Activated CD4-positive, alpha-beta T cell treated with anti-CD3 and anti-CD28 coated beads for 24 hours (primary cell): ENCODE measurements at places on chromosomes 12 and 14.

GRCh38 chr12:29692237-29692636, 91.5 kb downstream of the TMTC1 start:
- no peak for DNase-seq

DNA sequence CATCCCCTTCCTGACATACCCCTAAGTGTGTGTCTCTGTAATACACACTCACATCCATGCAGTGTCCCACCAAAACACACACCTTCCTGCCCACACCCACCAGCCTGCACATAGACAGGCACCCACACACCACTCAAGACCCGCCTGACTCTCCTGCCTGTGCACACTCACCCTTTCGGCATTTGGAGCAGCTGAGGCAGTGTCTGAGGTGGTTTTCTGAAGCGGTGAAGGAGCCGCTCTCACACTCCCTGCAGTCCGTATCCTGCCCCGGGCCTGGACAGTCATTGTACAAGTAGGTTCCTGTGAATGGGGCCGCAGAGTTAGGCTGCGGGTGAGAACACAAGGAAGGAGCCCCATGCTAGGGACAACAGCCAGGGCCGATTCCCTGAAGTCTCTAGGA, 8.3 kb downstream of the TNFRSF1A start:
- no peak for DNase-seq

DNA sequence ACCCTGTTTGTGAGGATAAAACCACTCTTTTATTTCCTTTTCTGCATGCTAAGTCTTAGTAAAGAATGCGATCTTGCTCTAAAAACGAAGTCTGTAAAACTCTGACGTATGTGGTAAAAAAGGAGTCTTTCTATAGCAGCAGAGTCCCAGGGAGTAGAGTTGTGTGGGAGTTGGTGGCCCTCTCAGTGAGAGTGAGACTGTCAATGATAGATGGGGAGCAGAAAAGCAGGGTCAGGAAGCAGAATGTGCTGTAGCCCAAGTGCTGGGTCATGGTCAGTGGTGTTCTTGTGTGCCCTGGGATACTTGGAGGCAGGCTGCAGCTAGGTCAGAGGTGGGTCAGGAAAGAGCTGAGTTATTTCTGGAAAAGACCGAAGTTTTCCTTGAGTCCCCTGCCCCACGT, 20.3 kb upstream of the GPR33 start:
- DNase-seq, result no peak

GRCh38 chr12:34287986-34288962, 266.0 kb downstream of the ALG10 start:
- DNase-seq, result no peak

DNA sequence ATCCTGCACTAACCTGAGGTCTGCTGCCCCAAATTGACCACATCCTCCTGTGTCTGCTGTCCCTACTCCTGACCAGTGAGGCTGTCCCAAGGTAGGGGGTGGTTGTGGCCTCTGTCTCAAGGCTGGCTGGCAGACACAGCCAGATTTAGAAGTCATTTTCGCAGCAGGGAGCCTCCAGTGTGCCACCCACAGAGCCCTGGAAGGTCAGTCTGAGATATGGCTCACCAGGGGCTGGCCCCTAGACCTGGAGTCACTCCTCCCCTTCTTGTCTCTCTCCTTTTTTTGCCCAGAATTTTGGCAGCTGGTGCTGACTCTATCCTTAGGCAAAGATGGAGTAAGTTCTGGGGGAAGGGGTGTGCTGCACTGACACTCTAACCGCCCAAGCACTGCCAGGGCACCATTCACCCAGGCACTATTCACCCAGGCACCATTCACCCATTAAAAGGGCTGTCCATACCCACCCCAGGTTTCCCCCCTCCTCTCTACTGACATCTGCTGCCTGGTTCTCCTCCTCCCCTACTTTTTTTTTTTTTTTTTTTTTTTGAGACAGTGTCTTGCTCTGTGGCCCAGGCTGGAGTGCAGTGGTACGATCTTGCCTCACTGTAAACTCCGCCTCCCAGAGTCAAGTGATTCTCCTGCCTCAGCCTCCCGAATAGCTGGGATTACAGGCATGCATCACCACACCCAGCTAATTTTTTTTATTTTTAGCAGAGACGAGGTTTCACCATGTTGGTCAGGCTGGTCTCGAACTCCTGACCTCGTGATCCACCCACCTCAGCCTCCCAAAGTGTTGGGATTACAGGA, 7.7 kb downstream of the DDN start:
- DNase-seq, result no peak

DNA sequence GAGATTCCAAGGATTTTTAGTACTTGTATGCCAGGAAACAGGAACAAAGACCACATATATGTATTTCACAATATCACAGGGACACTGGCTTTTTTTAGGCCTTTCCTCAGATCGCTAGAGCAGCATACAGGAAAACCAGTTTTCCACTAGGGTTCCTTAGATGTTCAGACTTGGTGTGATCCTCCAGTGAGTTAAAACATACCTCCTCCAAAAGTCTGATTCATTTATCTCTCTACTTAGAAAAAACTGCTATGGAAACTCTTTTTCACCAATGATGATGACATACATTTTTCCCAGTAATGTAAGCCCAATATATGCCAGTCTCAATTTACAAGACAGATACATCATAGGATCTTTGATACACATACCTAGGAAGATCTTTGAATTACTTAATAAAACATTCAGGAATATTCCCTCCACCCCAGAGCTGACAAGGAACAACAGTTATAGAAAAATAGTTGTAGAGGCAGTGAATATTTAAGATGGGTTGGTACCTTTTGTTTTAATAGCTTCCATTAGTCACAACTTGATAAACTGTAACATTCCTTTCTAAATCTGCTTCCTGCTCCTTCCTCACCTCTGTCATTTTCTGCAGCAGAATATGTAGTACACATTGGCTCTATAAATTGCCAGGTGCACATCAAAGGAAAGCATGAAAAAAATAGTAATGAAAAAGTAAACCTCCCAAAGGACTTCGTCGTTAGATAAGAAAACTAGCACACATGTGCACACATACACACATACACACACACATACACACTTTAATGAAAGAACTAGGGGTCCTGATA, 27.5 kb downstream of the BCAT1 start:
- DNase-seq, result no peak

DNA sequence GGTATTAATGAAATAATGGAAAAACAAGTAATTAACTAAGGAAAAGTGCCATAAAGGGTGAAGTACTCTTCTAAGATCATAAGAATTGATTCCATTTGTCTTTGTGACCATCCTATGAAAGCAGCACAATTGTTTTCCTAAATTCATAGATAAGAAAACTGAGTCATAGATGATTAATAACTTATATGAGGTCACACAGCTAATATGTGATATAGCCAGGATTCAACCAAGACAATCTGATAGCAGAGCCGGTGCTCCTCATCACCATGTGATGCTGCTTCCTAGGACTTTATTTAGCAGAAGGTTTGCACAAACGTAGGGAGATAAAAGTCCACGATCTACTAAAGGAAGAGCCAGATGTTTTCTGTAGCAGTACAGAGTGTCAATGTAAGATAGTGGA, 181.5 kb upstream of the SYT1 start:
- DNase-seq, result no peak

DNA sequence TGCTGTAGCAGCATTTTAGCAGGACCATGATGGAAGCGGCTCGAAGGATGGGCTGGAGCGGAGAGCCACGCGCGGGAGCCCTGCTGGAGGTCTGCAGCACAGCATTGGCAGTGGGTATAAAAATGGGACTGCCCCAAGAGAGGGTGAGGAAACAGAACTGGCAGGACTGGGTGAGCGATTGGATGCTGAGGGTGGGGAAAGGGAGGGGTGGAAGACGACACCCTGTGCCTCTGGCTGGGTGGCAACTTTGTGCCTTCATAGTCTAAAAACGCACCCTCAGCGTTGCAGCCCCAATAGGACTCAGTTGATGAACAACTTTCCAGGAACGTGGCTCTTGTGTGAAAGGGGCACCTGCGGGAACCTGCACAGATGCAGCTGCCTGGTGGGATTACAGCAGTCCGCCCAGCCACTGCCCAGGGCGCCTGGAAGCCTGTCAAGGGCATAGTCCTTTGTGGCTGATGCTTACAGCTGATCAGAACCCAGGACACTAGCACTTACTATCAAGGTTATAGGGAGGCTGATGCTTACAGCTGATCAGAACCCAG, 73.0 kb downstream of the NINJ2 start:
- DNase-seq, result no peak

GRCh38 chr12:114672817-114673168, 11.2 kb downstream of the TBX3 start:
- DNase-seq, result no peak
